ENCODE measurements at places on chromosomes 7 and 10. TPM values are rescaled to one million over a fixed set of nuclear protein-coding genes. Genes with fewer than 3 reads are reported as not detected.

AKR1C4 gene
- total RNA-seq, result not detected

ITPRID1 gene
- total RNA-seq, result not detected

C10orf90 gene
- not detected for total RNA-seq

FXYD4 gene
- total RNA-seq, result not detected

TMEM270 gene
- not detected for total RNA-seq

ANXA8 gene
- total RNA-seq, result not detected

DNA sequence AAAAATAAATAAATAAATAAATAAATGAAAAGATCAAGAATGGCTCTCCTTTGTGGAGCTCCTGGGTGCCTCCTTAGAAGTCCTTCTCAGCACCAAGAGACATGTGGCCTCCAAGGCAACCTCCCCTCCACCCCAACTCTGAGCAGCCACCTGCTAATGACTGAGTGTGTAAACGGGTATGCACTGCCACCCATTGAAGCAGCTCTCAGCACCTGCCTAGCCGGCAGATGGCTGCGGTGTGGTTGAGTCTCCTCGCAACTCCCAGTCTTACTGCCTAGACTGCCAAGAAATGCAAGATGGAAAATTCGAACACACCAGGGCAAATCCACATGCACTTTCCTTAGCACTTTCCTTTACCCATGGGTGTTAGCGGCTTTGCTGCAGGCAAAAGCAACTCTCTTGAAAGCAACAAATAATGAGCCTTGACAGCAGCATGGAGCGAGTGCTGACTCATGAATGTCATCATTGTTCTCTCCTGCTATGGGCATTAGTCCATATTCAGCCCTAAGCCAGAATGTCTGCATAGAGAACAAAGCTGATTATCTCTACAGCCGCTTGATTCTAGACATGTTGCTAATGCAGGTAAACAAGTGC lies 913.9 kb upstream of the AUTS2 start:
- no peak overlapping the region for H3K4me3 ChIP-seq
- H3K4me1 ChIP-seq, result no peaks in the 10 kb centered on the region
- H3K27ac ChIP-seq, result no peak overlapping the region
- H3K36me3 ChIP-seq, result no peaks in the 10 kb centered on the region
